ENCODE measurements at places on chromosomes 4 and X.
A peak's percentile ranks its signal among the peaks of the same experiment; 100 is the strongest.

DNA sequence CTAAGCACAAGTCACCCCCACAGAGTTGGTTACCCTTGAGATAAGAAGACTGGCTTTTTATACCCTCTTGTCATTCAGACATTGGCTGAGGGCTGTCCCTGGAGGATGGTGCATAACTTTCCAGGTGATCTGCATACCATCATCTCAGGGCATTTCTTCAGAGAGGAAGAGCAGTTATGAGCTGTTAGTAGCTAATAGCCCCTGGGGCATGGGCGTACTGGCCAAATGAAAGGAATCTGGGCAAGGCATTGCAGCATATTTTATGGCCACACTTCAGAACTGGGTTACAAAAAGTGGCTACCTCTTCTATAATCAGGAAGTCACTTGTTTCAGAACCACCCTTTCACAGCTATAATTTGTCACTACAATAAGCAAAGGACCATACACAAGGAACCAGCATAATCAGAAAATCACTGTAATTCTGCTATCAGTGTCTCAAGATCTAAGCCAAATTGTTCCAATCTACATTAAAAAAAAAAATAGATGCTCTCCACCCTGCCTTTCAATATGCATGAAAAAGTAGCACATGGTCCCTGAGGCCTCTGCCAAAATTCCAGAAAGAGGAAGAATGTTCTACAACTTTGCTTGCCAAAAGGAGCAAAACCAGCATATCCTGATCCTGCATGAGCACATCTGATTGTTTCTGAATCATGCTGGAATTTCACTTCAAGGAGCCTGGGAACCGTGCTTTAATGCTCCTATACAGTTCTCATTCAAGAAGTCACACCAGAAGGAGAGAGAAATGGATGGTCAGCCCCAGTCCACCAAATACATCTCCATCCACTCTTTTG is 92.0 kb downstream of the TMEM144 start:
- H3K27ac ChIP-seq, result no peak overlapping the region
- no peak for DNase-seq
- no peak overlapping the region for H3K4me3 ChIP-seq
- H3K36me3 ChIP-seq, result no peaks in the 10 kb centered on the region

GRCh38 chr4:138389976-138390685 is 148.0 kb upstream of the SLC7A11 start:
- H3K4me3 ChIP-seq, result no peak overlapping the region
- H3K4me1 ChIP-seq, result no peaks in the 10 kb centered on the region
- no peak overlapping the region for H3K27ac ChIP-seq
- DNase-seq, result no peak
- no peaks in the 10 kb centered on the region for H3K27me3 ChIP-seq

GRCh38 chr4:98394134-98394533 is 132.9 kb downstream of the RAP1GDS1 start:
- H3K36me3 ChIP-seq, result peaks cover 32% of the 10 kb centered on the region
- DNase-seq, result no peak
- no peaks in the 10 kb centered on the region for H3K4me1 ChIP-seq

- no peak overlapping the region for H3K4me3 ChIP-seq
- H3K4me1 ChIP-seq, result no peaks in the 10 kb centered on the region
- H3K27me3 ChIP-seq, result no peaks in the 10 kb centered on the region
- no peaks in the 10 kb centered on the region for H3K36me3 ChIP-seq
Observed at GRCh38 chr4:25792200-25792791, 70.5 kb downstream of the SEL1L3 start.

DNA sequence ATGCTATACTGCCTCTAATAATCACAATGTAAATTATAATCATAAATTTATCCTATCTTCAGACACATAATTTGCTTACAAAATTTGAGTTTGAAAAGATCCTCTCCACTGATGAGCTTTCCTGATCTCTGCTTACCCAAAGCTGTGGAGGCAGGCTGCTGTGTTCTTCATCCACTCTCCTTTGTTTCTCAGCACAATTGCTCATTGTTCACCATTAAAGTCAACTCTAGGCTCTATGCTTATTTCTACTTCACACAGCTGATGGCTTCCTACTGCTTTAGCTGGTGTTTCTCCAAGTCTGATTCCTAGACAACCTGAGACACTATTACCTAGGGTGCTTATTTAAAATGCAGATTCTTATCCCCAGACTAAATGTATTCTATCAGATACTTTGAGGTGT is 319.7 kb downstream of the PCDH18 start:
- H3K36me3 ChIP-seq, result no peaks in the 10 kb centered on the region
- peak overlapping the region; percentile 71 for H3K27ac ChIP-seq
- no peaks in the 10 kb centered on the region for H3K27me3 ChIP-seq

DNA sequence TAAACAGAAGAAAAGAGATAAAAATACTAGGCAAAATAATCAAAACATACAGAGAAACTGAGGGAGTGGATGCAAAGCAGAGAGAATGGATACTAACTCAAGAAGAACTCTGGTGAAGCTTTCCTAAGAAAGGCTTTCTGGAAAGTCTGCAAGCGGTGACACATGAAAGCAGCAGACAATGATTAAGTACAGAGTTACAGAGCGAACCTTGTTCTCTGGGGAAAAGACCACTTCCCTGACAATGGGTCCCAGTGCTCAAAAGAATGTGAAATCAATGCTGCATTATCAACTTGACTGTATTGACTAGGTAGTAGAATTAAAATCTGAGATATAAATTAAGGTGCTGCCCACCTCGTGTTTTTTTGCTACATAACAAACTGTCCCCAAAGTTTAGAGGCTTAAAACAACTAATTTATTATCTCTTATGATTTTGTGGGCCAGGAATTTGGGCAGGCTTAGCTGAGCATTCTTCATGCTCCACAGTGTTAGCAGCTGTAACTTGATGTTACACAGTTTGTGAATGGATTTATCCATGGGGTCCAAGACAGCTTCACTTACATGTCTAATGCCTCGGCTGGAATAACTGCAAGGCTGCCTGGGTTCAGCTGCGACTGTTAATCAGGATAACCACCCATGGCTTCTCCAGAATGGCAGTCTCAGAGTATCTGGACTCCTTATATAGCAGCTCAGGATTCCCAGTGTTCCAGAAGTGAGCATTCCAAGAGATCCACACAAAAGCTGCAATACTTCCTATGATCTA is 106.9 kb upstream of the INPP4B start:
- H3K27me3 ChIP-seq, result no peaks in the 10 kb centered on the region
- DNase-seq, result no peak
- H3K4me3 ChIP-seq, result no peak overlapping the region
- no peak overlapping the region for H3K27ac ChIP-seq
- H3K4me1 ChIP-seq, result no peaks in the 10 kb centered on the region

DNA sequence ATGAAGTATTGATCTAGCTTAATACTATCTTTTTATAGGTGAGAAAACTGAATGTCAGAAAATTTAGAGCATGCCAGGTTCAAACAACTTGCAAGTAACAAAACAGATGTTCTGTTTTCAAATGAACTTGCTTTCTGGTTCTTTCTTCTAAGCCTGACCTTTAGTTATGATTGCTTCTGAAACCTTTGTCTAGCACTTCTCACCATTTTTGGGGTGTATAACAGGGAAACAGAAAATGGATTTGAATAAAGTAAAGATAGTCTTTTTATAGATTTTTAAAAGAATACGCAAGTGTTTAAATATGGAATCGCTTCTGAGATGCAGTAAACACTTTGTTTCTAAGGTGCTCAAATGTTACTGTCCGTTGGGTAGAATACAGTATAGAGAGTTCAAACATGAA is 687.2 kb upstream of the CPEB2 start:
- no peaks in the 10 kb centered on the region for H3K27me3 ChIP-seq
- H3K4me1 ChIP-seq, result no peaks in the 10 kb centered on the region
- H3K4me3 ChIP-seq, result no peak overlapping the region
- H3K27ac ChIP-seq, result no peak overlapping the region
- H3K36me3 ChIP-seq, result no peaks in the 10 kb centered on the region

GRCh38 chrX:17741123-17741511 is 3.8 kb downstream of the SCML1 start:
- no peaks in the 10 kb centered on the region for H3K36me3 ChIP-seq
- no peak overlapping the region for H3K4me3 ChIP-seq
- no peak for DNase-seq
- no peaks in the 10 kb centered on the region for H3K27me3 ChIP-seq
- no peaks in the 10 kb centered on the region for H3K4me1 ChIP-seq

- DNase-seq, result no peak
- H3K4me1 ChIP-seq, result no peaks in the 10 kb centered on the region
- no peaks in the 10 kb centered on the region for H3K36me3 ChIP-seq
- H3K27me3 ChIP-seq, result no peaks in the 10 kb centered on the region
- no peak overlapping the region for H3K27ac ChIP-seq
Observed at GRCh38 chr4:177369372-177369771, 59.7 kb downstream of the NEIL3 start.

DNA sequence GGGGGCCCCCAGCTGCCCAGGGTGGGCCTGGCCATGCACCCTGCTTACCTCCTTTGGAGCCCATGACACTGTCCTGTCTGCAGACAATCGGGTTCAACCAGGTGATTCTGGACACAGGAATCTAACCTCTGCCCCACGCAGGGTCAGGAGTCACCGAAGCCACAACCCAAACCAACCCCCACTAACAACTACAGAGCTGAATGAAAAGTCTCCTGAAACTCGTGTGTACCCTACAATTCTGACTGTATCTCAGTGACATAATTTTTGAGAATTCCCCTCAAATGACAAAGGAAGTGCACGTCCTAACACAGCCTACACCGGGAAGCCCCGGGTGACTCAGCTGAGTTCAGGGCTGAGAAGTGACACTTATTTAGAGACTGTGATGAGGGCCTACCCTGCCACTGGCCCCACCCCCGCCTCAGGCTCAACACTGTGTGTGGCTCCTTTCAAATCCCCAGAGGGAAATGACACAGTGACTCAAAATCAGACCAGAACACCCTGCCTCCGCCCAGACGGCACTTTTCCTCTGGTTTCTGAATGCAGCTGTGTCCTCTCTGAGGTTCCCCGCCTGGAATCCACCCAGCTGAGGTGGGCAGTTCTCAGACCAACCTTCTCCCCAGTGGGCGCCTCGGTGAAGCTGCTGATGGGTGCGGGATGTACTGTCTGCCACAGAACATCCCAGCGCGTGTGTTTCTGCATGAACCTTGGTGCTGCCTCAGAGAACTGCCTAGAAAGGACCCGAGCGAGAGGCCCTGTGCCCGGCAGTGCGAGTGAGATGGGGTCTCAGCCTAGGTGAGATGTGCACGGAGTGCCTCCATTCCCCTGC is 9.9 kb downstream of the TNIP2 start:
- H3K36me3 ChIP-seq, result peaks cover 54% of the 10 kb centered on the region
- no peaks in the 10 kb centered on the region for H3K4me1 ChIP-seq
- H3K27ac ChIP-seq, result no peak overlapping the region
- no peak overlapping the region for H3K4me3 ChIP-seq
- H3K27me3 ChIP-seq, result no peaks in the 10 kb centered on the region

DNA sequence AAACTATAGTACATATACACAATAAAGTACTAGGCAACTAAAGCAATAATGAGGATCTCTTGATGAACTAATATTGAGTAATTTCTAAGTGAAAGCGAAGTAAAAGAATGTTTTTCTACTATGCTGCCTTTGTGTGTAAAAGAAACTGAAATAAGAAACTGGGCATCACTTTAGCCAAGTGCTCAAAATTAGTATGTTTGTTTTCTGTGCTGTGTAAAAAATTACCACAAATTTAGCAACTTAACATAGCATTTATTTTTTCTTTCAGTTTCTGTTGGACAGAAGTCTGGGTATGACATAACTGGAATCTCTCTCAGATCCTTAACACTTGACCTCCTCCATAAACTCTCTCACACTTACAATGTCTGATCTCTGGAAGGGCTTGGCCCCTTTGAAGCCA is 687.1 kb upstream of the MAGEB2 start:
- H3K4me3 ChIP-seq, result no peak overlapping the region
- no peaks in the 10 kb centered on the region for H3K4me1 ChIP-seq
- H3K27ac ChIP-seq, result no peak overlapping the region
- no peak for DNase-seq
- H3K36me3 ChIP-seq, result no peaks in the 10 kb centered on the region

- H3K36me3 ChIP-seq, result peaks cover 16% of the 10 kb centered on the region
- no peaks in the 10 kb centered on the region for H3K4me1 ChIP-seq
- DNase-seq, result no peak
- no peak overlapping the region for H3K4me3 ChIP-seq
Observed at GRCh38 chrX:139759637-139760036, 51.7 kb upstream of the MCF2 start.

DNA sequence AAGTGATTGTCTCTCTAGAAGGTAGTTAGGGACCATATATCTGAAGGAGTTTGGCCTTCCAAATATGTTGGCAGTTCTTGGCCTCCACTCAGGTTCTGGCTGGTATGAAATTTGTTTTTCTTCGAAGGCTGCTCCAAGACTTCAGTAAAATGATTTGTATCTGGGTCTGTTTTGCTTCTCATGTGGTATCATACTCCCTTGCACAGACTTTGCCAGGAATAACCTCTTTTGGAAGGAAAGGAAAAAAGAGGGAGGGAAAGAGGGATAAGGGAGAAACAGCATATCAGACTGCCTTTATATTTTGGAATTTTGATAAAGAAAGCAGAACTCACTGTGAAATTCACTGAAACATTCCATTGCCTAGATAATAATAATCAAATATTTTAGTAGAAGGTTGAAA is 242.1 kb upstream of the HHIP start:
- no peaks in the 10 kb centered on the region for H3K4me1 ChIP-seq
- H3K27ac ChIP-seq, result no peak overlapping the region
- H3K27me3 ChIP-seq, result no peaks in the 10 kb centered on the region
- DNase-seq, result no peak

DNA sequence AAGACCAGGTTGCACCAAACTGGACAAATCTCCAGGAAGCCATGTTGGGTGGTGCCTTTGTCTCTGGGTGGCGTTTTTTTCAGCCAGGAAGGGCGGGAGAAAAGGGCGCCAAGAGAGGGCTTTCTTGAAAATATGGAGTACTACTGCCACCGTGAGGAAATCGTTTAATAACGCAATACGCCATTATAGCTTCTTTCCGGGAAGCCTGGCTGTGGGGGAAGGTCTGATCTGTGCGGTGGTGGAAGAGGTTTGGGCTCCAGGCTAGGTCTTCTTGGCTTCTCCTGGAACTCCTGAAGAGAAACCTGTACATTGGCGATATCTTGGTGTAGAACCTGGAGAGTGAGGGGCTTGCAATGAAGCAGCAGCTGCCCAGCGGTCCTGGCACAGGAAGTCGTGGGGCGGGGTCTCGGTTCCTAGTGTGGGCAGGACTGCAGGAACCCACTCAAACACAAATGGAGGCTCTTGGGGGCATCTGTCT is 202.7 kb downstream of the OR13H1 start:
- DNase-seq, result peak; percentile 62
- H3K27ac ChIP-seq, result peak overlapping the region; percentile 90
- H3K4me1 ChIP-seq, result no peaks in the 10 kb centered on the region
- H3K36me3 ChIP-seq, result no peaks in the 10 kb centered on the region

GRCh38 chr4:148259841-148260240 is 182.4 kb downstream of the NR3C2 start:
- H3K36me3 ChIP-seq, result no peaks in the 10 kb centered on the region
- no peak for DNase-seq
- H3K27ac ChIP-seq, result no peak overlapping the region

- H3K4me1 ChIP-seq, result no peaks in the 10 kb centered on the region
- no peak overlapping the region for H3K4me3 ChIP-seq
- H3K36me3 ChIP-seq, result no peaks in the 10 kb centered on the region
- peak; percentile 22 for DNase-seq
Observed at GRCh38 chrX:110836982-110837381, 41.4 kb upstream of the CHRDL1 start.

- H3K36me3 ChIP-seq, result no peaks in the 10 kb centered on the region
- H3K27me3 ChIP-seq, result no peaks in the 10 kb centered on the region
- H3K4me1 ChIP-seq, result no peaks in the 10 kb centered on the region
Observed at GRCh38 chr4:141898346-141898745, 262.0 kb downstream of the IL15 start.

- no peaks in the 10 kb centered on the region for H3K4me1 ChIP-seq
- H3K27me3 ChIP-seq, result no peaks in the 10 kb centered on the region
- no peak for DNase-seq
- no peak overlapping the region for H3K27ac ChIP-seq
- no peaks in the 10 kb centered on the region for H3K36me3 ChIP-seq
Observed at GRCh38 chrX:44143061-44143602, 169.9 kb upstream of the NDP start.
